Stimulated activated CD4-positive, alpha-beta T cell treated with anti-CD3 and anti-CD28 coated beads, Interleukin-2, amount 100 ng/mL, for 48 hours (primary cell): ENCODE measurements at places on chromosomes 3 and 15.

DNA sequence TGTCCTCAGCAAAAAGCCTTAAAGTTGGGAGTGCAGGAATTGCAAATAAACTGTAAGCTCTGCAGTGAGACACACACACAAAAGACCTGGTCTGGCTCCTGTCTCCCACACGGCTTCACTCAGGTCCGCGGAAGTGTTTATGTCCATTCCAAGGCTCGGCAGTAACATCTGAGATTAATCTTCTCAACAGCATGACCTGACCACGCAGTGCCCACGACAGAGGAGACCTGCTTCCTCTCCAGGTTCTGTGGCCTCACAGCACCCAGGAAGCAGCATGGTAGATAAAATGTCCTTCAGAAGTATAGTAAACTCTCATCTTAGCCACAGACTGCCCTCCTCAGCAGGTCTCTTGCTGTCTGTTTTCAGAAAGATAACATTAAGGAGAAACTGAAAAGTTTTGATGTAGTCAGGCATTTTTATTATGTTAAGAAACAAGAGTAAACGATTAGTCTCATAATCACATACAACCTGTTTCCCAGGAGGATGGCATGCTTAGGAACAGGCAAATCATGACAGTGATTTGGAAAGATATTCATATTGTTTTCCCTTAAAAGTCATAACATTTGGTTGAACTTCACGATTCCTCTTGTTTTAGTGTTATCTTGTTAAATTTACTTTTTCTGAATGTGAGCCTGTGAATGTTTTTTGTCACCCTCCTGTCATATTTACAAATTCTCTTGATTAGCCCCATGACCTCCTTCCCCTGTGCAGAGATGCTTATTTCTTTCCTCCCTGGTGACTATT is 34.6 kb downstream of the CD200R1L start:
- DNase-seq = no peak

GRCh38 chr15:36626141-36626800 is 46.8 kb downstream of the CDIN1 start:
- DNase-seq = no peak

GRCh38 chr3:194032828-194033435 is 103.0 kb upstream of the HES1 start:
- DNase-seq = no peak

DNA sequence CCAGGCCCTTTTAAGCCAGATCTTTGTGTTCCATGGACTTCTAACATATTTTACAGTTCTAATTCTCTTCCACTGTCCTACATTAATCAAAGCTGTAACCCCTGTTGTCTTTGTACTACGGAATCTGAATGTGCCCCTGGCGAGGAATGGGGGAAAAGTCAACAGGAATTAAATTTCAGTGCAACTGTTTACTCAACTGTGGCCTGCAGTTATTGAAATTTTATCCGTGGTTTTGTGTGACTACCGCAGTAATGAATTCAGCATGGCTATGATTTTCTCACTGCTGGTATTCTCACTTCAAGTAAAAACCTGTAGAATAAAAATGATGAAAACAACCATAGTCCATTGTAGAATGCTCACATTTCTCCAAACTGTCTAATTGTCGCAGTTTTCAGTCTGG is 388.0 kb downstream of the FOXP1 start:
- DNase-seq = no peak

DNA sequence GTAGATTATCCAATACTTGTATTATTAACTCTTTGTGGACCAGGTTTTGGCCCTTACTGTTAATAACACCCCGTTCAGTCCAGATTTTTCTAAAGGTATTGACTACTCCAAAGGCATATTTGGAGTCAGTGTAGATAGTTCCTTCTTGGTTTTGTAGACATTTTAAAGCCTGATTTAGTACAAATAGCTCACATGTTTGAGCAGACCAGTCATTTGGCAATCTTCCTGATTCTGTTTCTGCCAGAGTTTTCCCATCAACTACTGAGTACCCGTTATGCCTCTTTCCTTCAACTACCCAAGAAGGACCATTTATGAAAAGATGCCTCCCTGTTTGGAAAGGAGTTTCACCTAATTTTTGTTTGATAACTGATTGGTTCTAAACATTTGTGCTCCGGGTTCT is 82.0 kb downstream of the CHCHD4 start:
- DNase-seq = no peak

DNA sequence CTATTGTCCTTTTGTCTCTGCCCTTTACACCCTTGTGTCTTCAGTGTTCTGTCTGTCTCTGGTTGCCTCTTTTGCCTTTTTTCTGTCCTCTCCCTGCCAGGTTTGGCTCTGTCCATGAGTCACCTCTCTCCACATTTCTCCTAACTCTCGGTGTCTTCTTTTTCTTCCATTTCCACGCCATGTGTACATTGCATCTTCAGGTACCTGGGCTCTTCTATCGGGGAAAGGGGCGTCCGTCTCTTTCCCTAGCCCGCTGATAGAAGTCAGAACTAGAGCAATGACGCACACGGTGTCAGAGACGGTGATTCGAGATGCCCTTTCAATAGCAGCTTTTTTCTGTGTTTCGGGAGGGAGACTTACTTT is 641 bp downstream of the OPA1 start:
- peak; percentile 18 for DNase-seq

GRCh38 chr3:64921281-64922065 is 233.7 kb upstream of the ADAMTS9 start:
- DNase-seq = no peak

- no peak for DNase-seq
Measured at GRCh38 chr3:157695586-157695985, 192.4 kb upstream of the VEPH1 start.

DNA sequence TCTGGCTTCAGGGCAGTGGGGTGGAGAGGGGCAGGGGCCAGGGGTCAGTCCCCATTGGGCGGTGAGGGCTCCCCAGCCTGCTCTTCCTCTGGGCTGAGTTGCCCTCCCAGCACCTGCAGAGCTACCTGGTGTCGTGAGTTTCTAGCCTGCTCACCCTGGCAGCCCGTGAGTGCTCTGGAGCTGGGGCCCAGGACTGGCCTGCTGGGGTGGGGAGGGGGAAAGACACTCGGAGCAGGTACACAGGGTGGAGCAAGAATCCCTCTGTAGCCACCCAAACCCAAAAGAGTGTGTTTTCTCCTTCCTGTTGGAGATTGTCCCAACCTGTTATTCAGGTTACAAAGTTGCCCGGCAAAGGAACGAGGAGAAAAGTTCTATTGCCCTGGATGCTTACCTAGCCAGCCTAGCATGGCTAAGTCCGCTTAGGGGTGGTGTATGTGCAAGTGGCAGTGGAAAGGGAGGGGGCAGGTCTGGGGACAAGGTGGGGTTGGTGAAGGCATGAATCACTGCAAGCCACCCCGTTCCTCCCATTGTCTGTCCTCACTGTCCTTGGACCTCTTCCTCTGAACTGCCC is 8.9 kb downstream of the FAM3D start:
- DNase-seq = no peak

DNA sequence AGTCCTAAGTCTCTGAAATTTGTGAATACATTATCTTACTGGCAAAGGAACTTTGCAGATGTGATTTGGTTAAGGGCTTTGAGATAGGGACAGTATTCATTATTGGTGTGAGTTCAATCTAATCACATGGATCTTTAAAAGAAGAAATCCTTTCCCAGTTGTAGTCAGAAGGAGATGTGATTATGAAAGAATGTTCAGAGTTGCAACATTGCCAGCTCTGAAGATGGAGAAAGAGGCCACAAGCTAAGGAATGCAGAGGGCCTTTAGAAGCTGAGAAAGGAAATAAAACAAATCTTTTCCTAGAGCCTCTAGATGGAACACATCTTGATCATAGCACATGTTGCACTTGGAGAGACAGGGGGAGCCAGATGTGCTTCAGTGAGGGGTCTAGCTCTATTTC is 27.7 kb upstream of the SIAH2 start:
- DNase-seq = no peak

GRCh38 chr3:159025733-159026132 is 223.9 kb downstream of the MFSD1 start:
- no peak for DNase-seq

GRCh38 chr3:44041726-44042125 is 200.0 kb upstream of the TOPAZ1 start:
- DNase-seq = no peak

DNA sequence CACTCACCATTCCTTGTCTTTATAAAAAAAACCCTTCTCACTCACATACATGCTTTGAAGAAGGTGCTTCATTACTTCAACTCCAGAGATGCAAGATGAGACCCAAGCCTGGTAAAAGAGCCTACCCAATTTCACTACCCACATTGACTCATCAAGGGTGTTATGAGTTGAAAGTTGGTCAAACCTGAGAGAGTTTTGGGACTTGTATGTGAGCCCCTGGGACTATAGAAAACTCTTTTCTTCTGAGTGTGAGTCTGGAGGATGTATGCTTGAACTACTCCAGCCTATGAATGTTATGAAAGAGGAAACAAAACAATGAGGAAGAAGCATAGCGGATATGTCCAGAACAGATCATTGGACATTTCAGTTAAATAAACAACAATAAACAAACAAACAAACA is 106.5 kb upstream of the SATB1 start:
- DNase-seq = no peak

GRCh38 chr3:33439546-33440327 is 468 bp downstream of the UBP1 start:
- DNase-seq = peak; percentile 39

GRCh38 chr3:3726549-3726948 is 72.7 kb upstream of the LRRN1 start:
- no peak for DNase-seq

DNA sequence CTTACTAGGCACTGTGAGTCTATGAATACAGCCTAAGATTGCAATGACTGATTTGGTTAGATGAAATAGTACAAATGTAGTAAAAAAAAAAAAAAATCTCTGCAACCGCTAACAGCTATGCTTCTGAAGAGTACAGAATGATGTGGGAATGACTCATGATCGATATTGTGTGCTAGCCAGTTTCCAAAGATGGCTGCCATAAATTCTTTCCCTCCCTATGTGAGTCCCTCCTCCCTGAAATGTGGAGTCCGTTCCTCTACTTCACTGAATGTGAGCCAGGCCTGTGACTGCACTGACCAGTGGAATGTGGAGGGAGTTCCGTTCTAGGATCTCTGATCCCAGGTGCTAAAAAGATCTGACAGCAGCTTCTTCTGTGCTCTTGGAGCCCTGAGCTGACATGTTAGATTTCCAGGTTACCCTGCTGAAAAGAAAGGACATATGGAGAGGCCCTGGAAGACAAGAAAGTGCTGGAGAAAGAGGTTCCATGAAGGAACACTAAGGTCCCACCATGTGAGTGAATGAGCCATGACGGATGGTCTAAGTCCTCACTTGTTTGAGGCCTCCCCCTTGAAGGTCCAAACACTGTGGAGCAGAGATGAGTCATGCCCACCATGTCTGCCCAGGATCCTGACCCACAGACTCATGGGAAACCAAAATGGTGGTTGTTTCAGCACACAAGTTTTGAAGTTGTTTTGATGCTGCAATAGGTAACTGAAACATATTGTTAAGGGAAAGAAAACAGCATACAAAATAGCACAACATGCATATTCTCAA is 46.3 kb downstream of the DGKG start:
- DNase-seq = no peak

GRCh38 chr3:130795396-130795795 is 48.8 kb upstream of the PIK3R4 start:
- no peak for DNase-seq
